ENCODE measurements at places on chromosomes 6 and 20.

GRCh38 chr6:20178327-20178726, 33.9 kb downstream of the MBOAT1 start:
- DNase-seq = no peak

DNA sequence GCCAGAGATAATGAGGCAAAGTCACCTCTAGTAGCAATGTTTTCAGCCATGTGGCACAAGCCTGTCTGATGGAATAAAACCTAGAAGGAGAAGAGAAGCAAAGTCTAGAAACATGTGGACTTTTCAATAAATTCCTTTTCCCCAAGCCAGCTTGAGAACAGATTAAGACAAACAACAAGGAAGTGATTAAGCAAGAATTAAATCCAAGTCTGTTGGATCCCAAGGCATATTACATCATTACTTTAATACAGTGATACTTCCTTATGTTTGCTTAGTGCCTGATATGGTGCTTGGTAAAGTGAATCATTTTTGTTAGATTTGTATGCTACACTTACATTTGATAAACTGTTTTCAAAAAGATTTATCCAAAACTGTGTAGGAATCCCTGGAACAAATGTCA, 260.3 kb upstream of the FAM83B start:
- DNase-seq = no peak

DNA sequence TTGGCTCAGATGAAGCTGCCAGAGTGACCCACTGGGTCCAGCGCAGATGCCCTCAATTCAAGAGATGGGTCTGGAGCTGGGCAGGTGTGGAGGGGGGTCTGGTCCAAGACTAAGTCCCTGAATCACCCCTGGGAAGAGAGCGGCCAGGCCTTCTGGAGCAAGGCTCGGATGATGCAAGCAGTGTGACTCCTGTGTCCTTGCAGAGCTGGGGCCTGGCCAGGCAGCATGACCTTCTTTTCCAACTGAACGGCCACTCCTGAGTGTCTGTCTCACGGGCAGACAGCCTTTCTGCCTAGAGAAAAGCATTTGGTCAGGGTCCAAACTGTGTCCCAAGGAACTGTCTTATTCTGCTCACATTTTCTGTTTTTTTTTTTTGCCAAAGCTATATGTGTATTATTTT, 42.6 kb upstream of the FNDC1 start:
- DNase-seq = no peak

- peak; percentile 45 for DNase-seq
Observed at GRCh38 chr6:39347906-39348585, 25.5 kb upstream of the KCNK16 start.
